ENCODE measurements at places on chromosomes 5 and 9. TPM values are rescaled to one million over a fixed set of nuclear protein-coding genes. Genes with fewer than 3 reads are reported as not detected.

Gene UNC13B
- total RNA-seq = 26.5 TPM

Gene VAV2
- total RNA-seq = 12.7 TPM

Gene FUT7
- total RNA-seq = not detected

Gene RALGPS1
- 9.8 TPM for total RNA-seq

Gene GRM6
- total RNA-seq = not detected

Gene TMEM215
- 0.75 TPM for total RNA-seq

Gene SPACA9
- total RNA-seq = 5.9 TPM

Gene SMIM33
- total RNA-seq = not detected

Gene SPINK7
- total RNA-seq = not detected

Gene F12
- total RNA-seq = not detected

Gene PCDHB11
- 7.1 TPM for total RNA-seq

Gene CDC25C
- not detected for total RNA-seq

Gene TMEM161B
- 3.7 TPM for total RNA-seq

DNA sequence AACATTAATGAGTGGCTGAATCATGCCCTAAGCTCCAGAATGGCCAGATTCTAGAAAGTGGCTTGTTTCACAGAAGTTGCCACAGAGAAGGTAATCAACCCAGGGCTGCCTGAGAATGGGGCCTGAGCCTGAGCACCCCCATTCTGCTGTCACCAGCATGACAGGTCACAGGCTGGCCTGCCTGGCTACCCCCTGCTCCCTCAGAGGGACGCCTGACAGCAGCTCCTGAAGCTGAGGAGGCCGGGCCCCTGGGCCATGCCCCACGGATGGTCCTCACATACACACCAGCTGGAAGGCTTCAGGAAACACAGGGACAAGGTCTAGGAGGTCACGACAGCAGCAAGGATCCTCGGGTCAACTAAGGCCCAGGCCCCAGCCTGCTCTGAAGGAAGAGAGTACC is 3.7 kb downstream of the GABRP start:
- H3K27me3 ChIP-seq = no peaks in the 10 kb centered on the region
- H3K4me1 ChIP-seq = no peaks in the 10 kb centered on the region
- no peak for DNase-seq
- no peaks in the 10 kb centered on the region for H3K36me3 ChIP-seq
- H3K4me3 ChIP-seq = no peak overlapping the region

GRCh38 chr5:173550641-173551040 is 65.8 kb downstream of the BOD1 start:
- H3K4me1 ChIP-seq = no peaks in the 10 kb centered on the region
- no peak overlapping the region for H3K4me3 ChIP-seq
- no peak overlapping the region for H3K27ac ChIP-seq

- H3K4me1 ChIP-seq = no peaks in the 10 kb centered on the region
- H3K36me3 ChIP-seq = no peaks in the 10 kb centered on the region
- no peak for DNase-seq
- H3K27me3 ChIP-seq = no peaks in the 10 kb centered on the region
These were observed 129.8 kb downstream of the FGF18 start for GRCh38 chr5:171549274-171549673.

GRCh38 chr5:39337252-39337915 is 26.9 kb downstream of the C9 start:
- H3K4me1 ChIP-seq = no peaks in the 10 kb centered on the region
- no peak overlapping the region for H3K4me3 ChIP-seq
- H3K27ac ChIP-seq = no peak overlapping the region
- no peaks in the 10 kb centered on the region for H3K27me3 ChIP-seq
- H3K36me3 ChIP-seq = no peaks in the 10 kb centered on the region

DNA sequence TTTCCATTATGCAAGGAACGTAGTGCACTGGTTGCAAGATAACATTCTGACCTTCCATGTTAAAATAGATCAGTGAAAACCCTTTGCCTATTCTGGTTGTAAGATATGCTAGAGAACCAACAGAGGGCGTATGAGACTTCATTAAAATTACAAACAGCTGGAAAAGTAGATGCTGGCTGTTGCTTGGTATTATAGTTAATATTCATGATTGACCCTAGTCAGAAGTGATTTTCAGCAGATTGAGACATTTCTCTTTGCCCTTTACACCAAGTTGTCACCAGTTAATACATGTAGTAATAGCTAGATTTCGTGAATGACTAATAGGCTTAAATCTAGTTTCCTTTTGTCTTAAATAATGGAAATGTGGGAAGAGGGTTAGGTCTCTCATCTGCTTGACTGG is 13.8 kb upstream of the FGF18 start:
- no peak overlapping the region for H3K27ac ChIP-seq
- no peak for DNase-seq
- H3K27me3 ChIP-seq = no peaks in the 10 kb centered on the region

- no peaks in the 10 kb centered on the region for H3K36me3 ChIP-seq
- H3K4me1 ChIP-seq = no peaks in the 10 kb centered on the region
- no peak overlapping the region for H3K27ac ChIP-seq
- no peaks in the 10 kb centered on the region for H3K27me3 ChIP-seq
These were observed 101.9 kb downstream of the SLC28A3 start for GRCh38 chr9:84238652-84239051.

DNA sequence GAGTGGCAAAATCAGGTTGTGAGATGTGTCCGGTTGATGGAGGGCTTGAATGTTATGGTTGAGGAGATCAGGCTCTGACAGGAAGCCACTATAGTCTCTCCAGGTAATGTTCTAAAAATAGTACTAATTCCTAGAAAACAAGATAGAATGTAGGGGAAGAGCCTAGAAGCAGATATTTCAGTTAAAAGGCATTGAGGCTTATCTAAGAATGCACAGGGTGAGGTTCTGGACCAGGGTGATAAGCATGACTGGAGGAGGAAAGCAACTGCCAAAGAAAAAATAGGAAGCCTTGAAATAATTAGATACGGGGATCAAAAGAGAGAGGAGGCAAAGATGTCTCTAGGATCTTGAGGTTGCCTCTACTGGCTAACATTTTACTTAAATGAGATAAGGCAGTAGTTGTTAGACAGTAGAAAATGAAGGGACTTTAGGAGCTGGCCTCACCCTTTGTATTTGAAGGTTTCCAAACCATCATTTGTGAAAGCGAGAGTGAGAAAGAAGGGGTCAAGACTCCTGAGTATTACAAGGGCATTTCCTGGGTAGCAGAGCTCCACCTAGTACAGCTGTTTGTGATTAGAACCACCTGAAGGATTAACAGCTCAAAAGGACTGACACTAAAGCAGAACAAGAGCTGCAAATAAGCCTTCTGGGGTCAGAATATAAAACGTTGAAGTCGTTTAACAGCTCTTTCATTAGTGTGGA is 15.4 kb upstream of the ARL15 start:
- H3K27ac ChIP-seq = no peak overlapping the region
- H3K4me3 ChIP-seq = no peak overlapping the region
- no peaks in the 10 kb centered on the region for H3K36me3 ChIP-seq
- DNase-seq = no peak
- no peaks in the 10 kb centered on the region for H3K27me3 ChIP-seq

DNA sequence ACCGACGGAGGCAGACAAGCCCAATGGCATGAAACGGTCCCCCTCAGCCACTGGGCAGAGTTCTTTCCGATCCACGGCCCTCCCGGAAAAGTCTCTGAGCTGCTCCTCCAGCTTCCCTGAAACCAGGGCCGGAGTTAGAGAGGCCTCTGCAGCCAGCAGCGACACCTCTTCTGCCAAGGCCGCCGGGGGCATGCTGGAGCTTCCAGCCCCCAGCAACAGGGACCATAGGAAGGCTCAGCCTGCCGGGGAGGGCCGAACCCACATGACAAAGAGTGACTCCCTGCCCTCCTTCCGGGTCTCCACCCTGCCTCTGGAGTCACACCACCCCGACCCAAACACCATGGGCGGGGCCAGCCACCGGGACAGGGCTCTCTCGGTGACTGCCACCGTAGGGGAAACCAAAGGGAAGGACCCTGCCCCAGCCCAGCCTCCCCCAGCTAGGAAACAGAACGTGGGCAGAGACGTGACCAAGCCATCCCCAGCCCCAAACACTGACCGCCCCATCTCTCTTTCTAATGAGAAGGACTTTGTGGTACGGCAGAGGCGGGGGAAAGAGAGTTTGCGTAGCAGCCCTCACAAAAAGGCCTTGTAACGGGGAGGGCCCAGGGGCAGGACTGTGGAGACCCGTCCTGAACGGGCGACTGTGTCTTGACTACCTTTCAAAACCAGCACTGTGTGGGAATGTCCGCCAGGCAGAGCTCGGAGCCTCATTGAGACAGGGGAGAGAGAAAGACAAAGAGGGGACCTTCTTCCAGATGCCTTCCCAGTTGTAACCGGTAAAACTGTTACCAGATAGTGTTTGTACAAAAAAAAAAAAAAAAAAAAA is 29.9 kb downstream of the CD180 start:
- peak overlapping the region; percentile 59 for H3K4me3 ChIP-seq
- H3K36me3 ChIP-seq = peaks cover 21% of the 10 kb centered on the region
- H3K4me1 ChIP-seq = no peaks in the 10 kb centered on the region
- H3K27ac ChIP-seq = peak overlapping the region; percentile 87
- no peaks in the 10 kb centered on the region for H3K27me3 ChIP-seq

DNA sequence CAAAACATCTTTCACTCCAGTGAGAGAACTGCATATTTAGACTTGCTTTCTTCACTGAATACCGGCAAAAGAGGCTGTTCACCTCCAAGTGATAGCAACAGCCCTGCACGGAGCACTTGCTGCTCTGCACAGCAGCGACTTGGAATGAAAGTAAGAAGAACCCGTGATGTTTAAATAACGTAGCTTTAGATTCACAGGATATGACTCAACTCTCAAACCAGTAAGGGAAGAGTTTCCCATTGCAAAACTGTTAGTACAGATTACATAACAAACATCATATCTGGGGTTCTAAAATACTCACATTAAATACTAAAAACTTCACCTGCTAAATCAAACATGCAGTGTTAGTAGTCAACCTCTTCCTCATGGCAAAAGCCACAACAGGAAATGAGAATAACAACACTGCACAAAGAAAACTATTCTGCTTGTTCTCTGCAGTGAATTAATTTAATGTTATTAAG is 203.4 kb downstream of the MCTP1 start:
- H3K4me3 ChIP-seq = peak overlapping the region; percentile 27

DNA sequence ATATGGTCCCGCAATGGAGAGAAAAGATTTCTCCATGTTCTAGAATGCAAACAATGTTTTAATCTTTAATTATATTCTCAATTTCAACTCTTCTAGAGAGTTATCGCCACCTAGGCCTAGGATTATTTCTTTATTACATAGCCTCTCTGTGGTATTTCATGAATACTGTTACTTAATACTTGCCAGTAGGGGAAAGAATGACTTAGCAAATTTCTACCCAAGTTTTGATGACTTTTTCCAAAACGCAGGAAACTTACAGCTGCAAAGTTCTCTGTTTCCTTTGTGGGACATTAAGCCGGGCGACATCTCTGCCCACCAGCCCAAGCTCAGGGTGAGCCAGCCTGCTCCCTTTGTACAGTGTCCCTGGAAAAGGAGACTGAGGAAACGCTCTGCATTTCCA is 73.8 kb downstream of the MED27 start:
- H3K27ac ChIP-seq = no peak overlapping the region
- no peak for DNase-seq
- no peak overlapping the region for H3K4me3 ChIP-seq
- no peaks in the 10 kb centered on the region for H3K36me3 ChIP-seq
- H3K27me3 ChIP-seq = no peaks in the 10 kb centered on the region

DNA sequence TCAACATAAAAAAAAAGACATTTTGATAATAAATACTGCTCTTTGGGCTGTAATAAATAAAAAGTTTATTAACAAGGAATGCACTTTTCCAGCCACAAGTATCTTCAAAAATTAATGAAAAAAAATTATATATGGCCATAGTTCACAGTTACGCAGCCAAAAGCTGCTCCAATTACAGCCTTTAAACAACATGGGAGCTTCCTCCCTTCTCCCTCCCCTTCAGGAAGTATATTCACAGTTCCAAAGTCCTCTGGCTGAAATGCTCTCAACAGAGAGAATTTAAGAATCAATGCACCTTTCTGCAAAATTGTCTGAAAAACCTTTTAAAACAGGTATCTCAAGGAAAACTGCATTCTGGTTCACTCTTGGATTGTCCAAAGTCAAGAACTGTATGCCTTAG is 5.9 kb downstream of the PLK2 start:
- H3K4me1 ChIP-seq = no peaks in the 10 kb centered on the region
- H3K27me3 ChIP-seq = no peaks in the 10 kb centered on the region
- H3K27ac ChIP-seq = no peak overlapping the region
- peaks cover 12% of the 10 kb centered on the region for H3K36me3 ChIP-seq
- DNase-seq = no peak

GRCh38 chr5:88674356-88675167 is 208.4 kb downstream of the MEF2C start:
- peaks cover 59% of the 10 kb centered on the region for H3K27me3 ChIP-seq
- H3K27ac ChIP-seq = no peak overlapping the region

- no peaks in the 10 kb centered on the region for H3K36me3 ChIP-seq
- no peak overlapping the region for H3K4me3 ChIP-seq
- no peaks in the 10 kb centered on the region for H3K27me3 ChIP-seq
- no peak overlapping the region for H3K27ac ChIP-seq
- no peaks in the 10 kb centered on the region for H3K4me1 ChIP-seq
These were observed 94.0 kb downstream of the ZNF462 start for GRCh38 chr9:106956971-106957370.

GRCh38 chr9:127724012-127724411 is 8.1 kb downstream of the TTC16 start:
- no peaks in the 10 kb centered on the region for H3K27me3 ChIP-seq
- peaks cover 11% of the 10 kb centered on the region for H3K4me1 ChIP-seq
- no peak for DNase-seq
- H3K4me3 ChIP-seq = no peak overlapping the region

- no peaks in the 10 kb centered on the region for H3K27me3 ChIP-seq
- H3K4me1 ChIP-seq = no peaks in the 10 kb centered on the region
- no peak overlapping the region for H3K27ac ChIP-seq
These were observed 255.2 kb downstream of the PDZD2 start for GRCh38 chr5:31894141-31894540.

- H3K27me3 ChIP-seq = no peaks in the 10 kb centered on the region
- H3K36me3 ChIP-seq = no peaks in the 10 kb centered on the region
- no peak overlapping the region for H3K4me3 ChIP-seq
- no peak for DNase-seq
- H3K4me1 ChIP-seq = no peaks in the 10 kb centered on the region
These were observed 113.1 kb downstream of the JMY start for GRCh38 chr5:79349047-79349446.

- H3K27me3 ChIP-seq = no peaks in the 10 kb centered on the region
- no peak overlapping the region for H3K27ac ChIP-seq
- H3K4me1 ChIP-seq = no peaks in the 10 kb centered on the region
- no peaks in the 10 kb centered on the region for H3K36me3 ChIP-seq
These were observed 22.3 kb upstream of the UNC5A start for GRCh38 chr5:176788091-176788490.

DNA sequence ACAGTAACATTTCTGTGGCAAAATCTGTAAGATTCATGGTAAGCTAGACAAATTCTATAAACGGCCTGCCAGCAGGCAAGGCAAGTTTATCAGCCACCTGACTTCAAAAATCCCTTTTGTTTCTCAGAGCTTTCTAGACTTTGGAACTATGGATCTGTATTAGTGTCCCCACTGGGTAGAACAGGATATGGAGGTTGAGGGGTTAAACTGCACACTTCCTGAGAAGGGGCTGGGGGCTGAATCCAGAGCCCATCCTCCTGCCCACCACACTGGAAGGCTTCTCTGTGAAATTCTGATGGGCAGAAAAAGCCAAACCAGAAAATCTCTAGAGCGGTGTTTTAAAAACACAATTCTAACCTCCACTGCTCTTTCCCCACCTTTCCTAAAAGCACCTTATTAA is 128.7 kb downstream of the ENTREP1 start:
- DNase-seq = no peak
- H3K27me3 ChIP-seq = no peaks in the 10 kb centered on the region
- H3K4me1 ChIP-seq = no peaks in the 10 kb centered on the region
